M059J (cell line): ENCODE measurements at places on chromosomes 1 and 21. TPM values are rescaled to one million over a fixed set of nuclear protein-coding genes. Genes with fewer than 3 reads are reported as not detected.

TAS1R2 gene
- not detected in 2 replicates for total RNA-seq

ZNF593OS gene
- not detected in 2 replicates for total RNA-seq

FCER1G gene
- total RNA-seq, result not detected in 2 replicates

MXRA8 gene
- total RNA-seq, result 0.25 and 2.6 TPM in 2 replicates

SYTL1 gene
- 1.4 and 2.9 TPM in 2 replicates for total RNA-seq

C1orf185 gene
- total RNA-seq, result not detected in 2 replicates
